ENCODE measurements at places on chromosomes 1 and 21.

DNA sequence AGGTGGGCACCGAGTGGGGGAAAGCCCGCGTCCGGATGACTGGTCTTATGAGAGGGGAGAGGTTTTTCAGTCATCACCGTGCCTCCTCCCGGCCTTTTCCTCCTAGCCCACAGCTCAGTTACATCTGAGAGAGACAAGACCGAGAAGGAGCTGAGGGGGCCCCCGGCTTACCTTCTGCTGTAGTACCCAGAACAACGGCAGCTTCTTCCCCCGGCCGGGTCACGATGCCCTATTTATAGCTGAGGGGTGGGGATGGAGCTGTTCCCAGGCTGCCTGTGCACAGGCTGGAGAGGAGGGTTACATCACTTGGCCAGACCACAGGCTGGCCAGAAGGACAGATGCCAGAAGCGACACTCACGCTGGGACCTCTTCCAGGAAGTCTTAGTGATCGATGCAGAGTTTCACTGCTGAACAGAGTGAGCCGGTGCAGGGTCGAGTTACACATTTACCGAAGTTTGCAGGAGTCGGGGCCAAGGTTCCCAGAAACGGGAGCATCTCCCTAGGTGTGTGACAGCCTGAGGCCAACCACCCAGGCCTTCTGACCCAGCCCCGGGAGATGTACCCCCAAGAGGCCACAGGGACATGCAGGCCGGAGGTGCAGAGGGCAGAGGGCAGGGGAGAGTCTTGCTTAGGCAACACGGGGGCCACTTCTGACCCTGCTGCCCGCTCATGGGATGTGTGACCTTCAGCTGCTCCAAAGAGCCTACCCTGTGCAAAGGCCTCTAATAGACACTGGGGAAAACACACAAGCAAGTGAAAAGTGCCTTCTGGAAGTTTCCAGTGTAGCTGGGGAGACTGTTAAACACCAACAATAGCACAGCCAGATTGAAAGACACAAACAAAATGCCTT lies at the start of gene AGT:
Gene AGT (minus strand): TSS at position 208 of the 850 bp plus-strand sequence. CDS start 3,299 bp downstream, outside the sequence.
- DNase-seq, result peak; percentile 59

DNA sequence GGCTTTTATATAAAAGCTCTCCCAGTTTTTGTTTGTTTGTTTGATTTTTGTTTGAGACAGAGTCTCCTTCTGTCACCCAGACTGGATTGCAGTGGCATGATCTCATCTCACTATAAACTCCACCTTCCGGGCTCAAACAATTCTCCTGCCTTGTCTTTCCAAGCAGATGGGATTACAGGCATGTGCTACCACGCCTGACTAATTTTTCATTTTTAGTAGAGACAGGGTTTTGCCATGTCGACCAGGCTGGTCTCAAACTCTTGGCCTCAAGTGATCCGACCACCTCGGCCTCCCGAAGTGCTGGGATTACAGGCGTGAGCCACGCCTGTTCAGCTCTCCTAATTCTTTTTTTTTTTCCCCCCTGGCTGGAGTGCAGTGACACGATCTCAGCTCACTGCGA lies 4.4 kb downstream of the PCAT6 start:
- DNase-seq, result no peak

DNA sequence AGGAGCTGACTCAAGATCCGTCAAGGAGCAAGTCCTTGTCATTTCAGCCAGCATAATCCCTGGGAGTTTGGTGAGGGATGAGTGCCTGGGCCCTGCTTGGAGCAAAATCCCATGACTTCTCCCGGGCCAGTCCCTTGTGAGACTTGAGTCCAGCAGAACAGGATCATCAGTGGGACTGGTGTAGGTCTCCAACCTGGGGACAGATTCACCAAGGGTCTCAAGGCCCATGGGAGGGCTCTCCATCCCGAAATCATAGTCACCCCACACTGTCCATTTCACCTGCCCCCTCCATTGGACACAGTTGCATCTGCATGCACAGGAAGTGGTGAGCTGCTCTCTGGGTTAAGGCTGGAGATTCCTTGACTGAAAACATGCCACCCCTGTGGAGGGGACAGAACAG lies 178.2 kb downstream of the FOXD2 start:
- DNase-seq, result no peak

DNA sequence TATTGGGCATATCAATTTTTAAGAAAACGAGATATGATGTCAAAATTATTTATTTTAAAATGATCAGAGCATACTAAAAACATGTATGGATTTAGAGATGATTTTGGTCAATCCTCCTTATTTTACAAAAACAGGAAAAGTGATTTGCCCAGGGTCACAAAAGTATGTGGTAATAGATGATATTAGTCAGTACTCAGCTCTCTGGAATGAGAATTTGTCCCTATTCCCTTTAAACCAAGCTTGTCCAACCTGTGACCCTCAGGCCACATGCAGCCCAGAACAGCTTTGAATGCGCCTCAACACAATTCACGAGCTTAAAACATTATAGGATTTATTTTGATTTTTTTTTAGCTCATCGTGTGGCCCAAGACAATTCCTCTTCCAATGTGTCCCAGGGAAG lies 104.7 kb downstream of the AKT3 start:
- no peak for DNase-seq

GRCh38 chr1:184810735-184811343 lies 56.2 kb upstream of the EDEM3 start:
- DNase-seq, result no peak

- DNase-seq, result no peak
Measured at GRCh38 chr1:233032916-233033315, 82.5 kb downstream of the NTPCR start.
